ENCODE measurements at places on chromosomes 2 and 18.

- no peak for DNase-seq
Measured at GRCh38 chr2:44620189-44620990, 258.6 kb downstream of the CAMKMT start.

GRCh38 chr2:83923531-83923930 is 535.5 kb downstream of the SUCLG1 start:
- DNase-seq = no peak

GRCh38 chr2:213696442-213696841 is 412.2 kb downstream of the SPAG16 start:
- DNase-seq = no peak

GRCh38 chr2:100278986-100279385 is 43.3 kb downstream of the LONRF2 start:
- DNase-seq = no peak

DNA sequence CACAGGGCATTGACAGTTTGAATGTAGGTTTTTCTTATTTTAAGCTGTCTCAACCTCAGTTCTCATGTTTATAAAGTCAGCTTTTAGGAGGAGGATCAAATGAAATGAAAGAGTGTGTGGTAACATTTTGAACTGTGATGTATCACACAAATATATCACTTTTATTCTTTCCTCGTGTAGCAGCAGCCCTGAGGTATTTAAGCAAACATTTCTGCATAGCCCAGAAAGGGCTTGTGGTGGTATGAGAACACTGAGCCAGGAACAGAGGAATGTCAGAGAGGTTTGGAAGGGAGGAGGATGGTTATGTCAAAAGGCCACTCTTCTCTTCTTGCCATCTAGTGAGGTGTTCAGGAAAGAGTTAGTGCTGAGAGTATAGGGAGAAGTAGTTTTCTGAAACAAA is 150.2 kb downstream of the PARD3B start:
- no peak for DNase-seq

DNA sequence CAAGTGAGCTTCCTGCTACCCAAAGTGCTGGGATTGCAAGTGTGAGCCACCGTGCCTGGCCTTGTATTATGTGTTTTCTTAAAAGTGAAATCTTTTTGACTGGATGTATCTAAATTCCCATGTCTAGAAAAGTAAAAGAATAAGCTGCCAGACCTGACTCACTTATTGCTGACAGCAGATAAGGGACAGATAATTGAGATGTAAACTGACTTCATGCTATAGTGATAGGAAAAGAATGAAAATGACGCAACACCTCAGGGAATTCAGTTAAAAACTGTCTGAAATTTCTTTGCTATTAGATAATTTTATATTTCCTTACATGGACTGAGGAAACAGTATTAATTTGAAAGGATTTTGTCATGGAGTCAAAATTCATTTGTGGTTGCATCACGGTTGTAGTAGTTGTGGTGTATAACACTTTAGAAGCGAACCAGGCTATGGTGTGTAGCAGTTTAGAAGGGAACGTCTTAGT is 19.4 kb downstream of the TTC27 start:
- DNase-seq = no peak

GRCh38 chr2:119819846-119820245 is 60.1 kb downstream of the PTPN4 start:
- no peak for DNase-seq

GRCh38 chr2:47520825-47521665 is 118.1 kb downstream of the MSH2 start:
- DNase-seq = peak; percentile 15

DNA sequence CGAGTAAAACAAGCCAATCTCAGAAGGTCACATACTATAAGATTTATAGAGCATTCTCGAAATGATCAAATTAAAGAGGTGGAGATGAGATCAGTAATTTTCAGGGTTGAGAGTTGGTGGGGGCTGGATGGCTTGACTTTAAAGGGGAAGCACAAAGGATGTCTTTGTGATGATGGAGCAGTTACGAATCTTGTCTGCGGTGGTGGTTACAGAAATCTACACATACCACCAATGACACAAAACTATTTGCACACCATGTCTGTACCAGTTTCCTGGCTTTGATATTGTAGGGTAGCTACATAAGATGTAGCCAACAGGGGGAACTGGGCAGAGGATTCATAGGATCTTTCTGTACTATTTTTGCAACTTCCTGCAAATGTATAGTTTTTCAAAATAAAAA is 190.6 kb upstream of the SMIM21 start:
- no peak for DNase-seq

GRCh38 chr2:26861610-26862224 is 13.8 kb downstream of the DPYSL5 start:
- no peak for DNase-seq

DNA sequence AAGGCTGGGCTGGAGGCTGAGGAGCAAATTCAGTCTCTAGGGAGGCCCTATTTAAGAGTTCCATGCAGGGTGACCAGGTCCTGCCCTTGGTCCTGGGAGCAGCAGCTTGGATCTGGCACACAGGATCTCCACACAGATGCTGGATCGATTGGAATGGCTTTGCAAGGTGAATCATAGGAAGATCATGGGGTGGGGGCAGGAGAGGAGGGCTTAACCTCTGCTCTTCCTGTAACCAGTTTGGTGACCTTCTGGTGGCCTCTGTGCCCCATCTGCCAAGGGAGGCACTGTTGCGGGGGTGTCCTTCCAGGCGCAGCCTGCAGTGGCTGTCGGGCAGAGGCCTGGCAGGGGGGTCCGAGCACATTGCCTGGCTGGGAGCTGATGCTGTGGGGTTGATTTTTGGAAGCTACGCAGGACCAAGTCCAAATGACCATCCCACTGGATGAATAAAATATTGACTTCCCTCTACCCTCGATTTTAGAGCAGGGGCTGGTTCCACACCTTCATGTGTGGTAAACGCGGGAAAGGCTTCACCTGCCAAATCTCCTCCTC is 79.7 kb downstream of the EDAR start:
- no peak for DNase-seq
